ENCODE measurements at places on chromosomes 4 and X.
A peak's percentile ranks its signal among the peaks of the same experiment; 100 is the strongest.

- no peak for DNase-seq
Measured at GRCh38 chrX:19563327-19563726, 48.0 kb upstream of the MAP3K15 start.

- DNase-seq: no peak
Measured at GRCh38 chr4:81350040-81350439, 121.7 kb downstream of the RASGEF1B start.

DNA sequence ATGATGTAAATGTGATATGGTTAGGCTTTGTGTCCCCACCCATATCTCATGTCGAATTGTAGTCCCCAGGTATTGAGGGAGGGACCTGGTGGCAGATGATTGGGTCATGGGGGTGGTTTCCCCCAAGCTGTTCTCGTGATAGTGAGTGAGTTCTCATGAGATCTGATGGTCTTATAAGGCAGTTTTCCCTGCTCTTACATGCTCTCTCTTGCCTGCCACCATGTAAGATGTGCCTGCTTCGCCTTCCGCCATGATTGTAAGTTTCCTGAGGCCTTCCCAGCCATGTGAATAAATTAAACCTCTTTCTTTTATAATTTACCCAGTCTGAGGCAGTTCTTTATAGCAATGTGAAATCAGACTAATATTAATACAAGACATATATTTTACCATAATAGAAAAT, 23.9 kb downstream of the BLOC1S4 start:
- no peak for DNase-seq

- DNase-seq: no peak
Measured at GRCh38 chrX:120125444-120125843, 9.7 kb upstream of the RHOXF1 start.

DNA sequence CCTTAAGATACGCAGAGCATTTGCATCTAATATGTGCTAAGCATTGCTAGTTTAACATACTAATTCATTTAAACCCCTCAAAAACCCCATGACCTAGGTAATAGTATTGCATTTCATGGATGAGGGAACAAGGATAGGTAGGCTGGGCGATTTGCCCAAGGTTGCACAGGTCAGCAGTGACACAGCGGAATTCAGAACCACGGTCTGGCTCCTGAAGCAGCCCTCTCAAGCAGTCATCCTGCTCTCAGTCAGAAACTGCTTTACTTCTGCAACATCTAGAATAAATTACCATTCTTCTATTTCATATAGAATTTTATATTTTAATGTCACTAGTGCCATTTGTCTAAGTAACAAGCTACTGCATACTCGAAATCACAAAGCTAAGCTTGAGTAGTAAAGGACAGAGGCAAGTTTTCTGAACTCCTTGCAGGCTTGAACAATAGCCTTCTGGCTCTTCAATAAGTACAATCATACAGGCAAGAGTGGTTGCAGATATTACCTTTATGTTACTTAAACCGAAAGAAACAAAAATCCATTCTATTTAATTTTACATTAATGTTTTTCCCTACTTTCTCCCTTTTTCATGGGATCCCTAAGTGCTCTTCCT, 555 bp upstream of the SPP1 start:
- DNase-seq: no peak

- no peak for DNase-seq
Measured at GRCh38 chrX:1397441-1398270, 5.7 kb upstream of the SLC25A6 start.

DNA sequence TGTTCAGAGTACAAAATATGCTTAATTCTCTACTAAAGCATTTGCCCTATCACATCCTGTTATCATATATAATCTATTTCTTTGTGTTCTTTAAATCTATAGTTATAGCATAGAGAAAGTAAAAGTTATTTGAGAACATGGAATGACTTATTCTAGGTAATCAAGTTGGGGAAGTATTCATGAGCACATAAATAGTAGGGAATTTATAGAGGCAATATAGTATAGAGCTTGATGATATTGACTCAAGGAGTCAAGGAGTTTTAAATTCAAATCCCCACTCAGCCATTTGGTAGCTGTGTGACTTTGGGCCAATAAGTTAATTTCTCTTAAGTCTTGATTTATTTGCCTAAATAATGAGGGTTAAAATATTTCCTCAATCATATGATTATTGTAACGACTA, 37.5 kb downstream of the PPP1R2C start:
- no peak for DNase-seq

- no peak for DNase-seq
Measured at GRCh38 chr4:145775406-145775805, 95.5 kb downstream of the C4orf51 start.

DNA sequence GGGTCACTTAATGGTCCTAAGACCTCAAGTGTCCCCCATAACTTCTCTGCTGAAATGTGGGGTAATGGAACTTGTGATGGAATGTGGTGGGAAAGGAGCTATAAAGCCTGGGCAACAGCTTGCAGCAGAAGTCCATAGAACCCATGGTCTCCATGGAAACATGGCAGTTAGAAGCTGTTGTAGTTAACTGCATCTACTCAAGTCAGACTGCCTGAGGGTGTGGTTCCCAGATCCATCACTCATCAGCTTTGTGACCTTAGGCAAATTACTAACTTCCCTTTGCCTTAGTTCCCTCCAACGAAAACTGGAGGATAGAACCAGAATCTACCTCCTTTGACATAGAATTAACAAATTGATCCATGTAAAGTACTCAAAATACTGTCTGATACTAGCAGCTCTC, 113.0 kb downstream of the SPATA18 start:
- DNase-seq: no peak

- no peak for DNase-seq
Measured at GRCh38 chr4:1940566-1940965, 68.2 kb downstream of the NELFA start.

- DNase-seq: no peak
Measured at GRCh38 chr4:141140391-141141200, 7.3 kb upstream of the RNF150 start.

DNA sequence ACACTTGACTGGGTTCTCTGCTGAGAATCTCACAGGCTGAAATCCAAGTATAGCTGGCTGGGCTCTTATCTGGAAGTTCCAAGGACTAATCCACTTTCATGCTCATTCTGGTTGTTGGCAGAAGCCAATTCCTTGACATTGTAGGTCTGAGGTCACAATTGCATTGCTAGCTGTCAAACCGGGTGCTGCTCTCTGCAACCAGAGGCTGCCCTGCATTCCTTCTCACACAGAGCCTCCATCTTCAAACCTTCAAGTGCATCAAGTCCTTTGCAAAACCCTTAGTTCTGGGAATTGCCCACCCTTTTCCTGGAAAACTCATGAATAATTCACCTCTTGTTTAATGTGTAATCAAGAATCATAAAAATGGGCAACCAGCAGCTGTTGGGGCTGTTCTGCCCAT, 404.2 kb downstream of the KCNIP4 start:
- DNase-seq: no peak

- no peak for DNase-seq
Measured at GRCh38 chr4:186669159-186669731, 54.4 kb downstream of the FAT1 start.

DNA sequence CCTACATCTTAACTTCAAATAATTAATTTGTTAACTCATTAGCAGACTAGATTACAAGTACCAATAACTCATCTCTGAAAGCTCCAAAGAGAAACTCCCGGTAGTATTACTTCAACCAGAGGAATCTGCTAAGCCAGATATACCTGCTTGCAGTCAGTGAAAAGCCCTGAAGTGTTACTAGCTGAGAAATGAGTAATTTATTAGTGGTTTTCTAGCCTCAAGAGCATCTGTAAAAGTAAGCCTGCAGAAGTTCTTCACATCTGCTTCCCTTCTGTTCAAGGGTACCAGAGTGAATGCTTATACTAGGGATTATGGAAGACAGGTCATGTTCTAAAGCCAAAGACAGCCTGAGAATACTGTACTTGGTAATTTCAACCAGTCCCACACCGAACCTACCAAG, 34.7 kb downstream of the IRS4 start:
- no peak for DNase-seq

GRCh38 chr4:110359076-110359475, 116.9 kb upstream of the ENPEP start:
- no peak for DNase-seq

DNA sequence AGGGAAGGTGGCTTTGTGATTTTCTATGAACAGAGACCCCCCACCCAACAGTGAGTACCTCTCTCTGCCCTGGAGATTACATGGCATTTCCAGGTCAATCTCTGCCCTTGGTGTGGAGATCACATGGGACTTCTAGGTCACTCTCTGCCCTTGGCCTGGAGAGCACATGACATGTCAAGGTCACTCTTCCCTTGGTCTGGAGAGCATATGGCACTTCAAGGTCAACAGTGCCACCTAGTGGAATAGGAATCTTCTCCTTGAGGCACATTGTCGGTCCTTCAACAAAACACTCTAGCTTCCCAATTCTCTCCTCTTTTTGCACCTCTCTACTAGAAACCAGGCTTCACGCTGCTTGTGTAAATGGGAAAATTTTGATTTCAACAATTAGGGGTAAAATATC, 66.2 kb upstream of the TACR3 start:
- DNase-seq: peak; percentile 18

DNA sequence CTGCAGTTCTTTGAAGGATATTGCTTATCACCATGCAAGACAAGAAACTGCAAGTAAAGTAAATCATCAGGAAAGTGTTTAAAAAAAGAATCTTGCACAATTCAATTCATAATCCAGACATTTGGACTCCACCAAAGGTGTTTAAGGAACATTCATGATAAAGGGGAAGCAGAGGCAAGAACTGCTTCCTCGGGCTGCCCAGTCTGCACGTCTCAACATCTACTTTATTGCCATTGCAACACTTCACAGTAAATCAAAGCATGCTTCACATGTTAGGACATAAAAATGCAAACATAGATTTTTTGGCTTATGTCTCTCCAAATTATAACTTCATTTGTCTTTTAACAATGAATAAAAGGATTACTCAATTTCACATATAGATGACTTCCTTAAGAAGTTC, 42.5 kb downstream of the MID1 start:
- no peak for DNase-seq

- DNase-seq: no peak
Measured at GRCh38 chr4:123785538-123785937, 388.9 kb downstream of the SPRY1 start.

GRCh38 chr4:97762115-97762512, 381.2 kb downstream of the STPG2 start:
- DNase-seq: no peak

- DNase-seq: no peak
Measured at GRCh38 chrX:302975-303374, 15.6 kb downstream of the GTPBP6 start.

DNA sequence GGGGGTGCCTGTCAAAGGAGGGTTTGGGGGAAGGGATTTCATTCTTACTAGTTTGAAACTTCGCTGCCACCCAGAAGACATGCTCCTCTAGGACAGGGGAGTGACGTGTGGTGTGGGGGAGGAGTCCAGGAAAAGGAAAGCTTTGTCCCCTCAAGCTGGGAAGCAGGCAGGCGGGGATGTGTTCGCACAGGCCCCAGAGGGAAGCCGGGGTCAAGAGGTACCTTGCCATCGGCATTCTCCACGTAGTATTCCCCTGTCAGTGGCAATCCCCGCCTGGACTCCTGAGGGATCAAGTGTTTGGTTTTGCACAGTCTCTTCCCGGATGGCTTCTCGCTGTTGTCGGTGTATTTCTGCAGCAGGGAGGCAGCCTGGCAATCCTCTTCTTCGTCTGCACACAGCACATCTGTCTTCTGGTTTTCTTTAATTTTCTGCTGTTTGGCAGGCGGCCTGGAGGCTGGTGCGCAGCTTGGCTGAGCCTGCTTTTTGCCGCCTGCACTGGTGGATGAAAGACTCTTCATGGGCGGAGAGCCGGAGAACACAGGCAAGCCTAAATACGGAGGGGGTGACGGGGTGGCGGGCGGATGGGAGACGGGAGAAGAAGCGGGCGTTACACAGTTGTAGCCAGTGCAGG, 35.1 kb downstream of the BCOR start:
- DNase-seq: no peak

DNA sequence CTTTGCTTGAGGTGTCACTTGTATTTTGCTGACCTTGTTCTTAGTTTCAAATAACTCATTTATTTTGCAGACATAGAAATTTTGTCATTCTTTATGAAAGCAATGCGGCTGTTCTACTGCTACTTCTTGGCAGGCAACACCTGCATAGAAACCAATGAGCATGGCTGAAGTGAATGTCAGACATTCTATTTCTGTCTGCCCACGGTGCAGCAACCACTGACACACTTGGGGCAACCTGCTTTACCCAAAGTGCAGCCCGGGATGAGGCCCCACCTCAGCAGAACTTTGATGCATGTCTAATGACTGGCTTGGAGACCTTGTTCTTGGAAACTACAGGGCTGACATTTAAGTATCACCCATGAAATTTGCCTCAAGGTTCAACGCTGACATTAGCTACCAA, 93.6 kb downstream of the RBM47 start:
- peak; percentile 56 for DNase-seq

DNA sequence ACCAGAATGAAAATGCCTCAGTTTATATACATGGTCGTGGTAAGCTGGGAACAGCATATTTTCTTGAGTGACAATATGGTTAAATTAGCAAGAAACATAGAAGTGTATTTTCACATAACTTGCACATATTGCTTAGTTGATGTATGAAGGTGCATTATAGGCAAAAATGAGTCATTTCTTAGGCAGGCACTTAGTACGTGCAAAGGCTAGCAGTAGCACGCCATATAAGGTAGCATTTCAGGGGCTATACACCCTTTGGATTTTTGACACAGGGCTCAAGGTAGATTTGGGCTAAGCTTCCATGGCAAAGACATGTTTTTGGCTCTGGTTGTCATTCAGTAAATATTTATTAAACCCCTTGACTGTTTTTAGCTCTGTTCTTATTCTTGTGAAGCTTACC, 33.1 kb downstream of the PCDH7 start:
- no peak for DNase-seq

- DNase-seq: no peak
Measured at GRCh38 chrX:150762258-150763165, 69.3 kb downstream of the MTMR1 start.

Data from GM13977 (cell line).